ENCODE measurements at places on chromosomes 5 and 9.

GRCh38 chr9:135926402-135927194 lies 19.3 kb upstream of the CAMSAP1 start:
- DNase-seq, result no peak

DNA sequence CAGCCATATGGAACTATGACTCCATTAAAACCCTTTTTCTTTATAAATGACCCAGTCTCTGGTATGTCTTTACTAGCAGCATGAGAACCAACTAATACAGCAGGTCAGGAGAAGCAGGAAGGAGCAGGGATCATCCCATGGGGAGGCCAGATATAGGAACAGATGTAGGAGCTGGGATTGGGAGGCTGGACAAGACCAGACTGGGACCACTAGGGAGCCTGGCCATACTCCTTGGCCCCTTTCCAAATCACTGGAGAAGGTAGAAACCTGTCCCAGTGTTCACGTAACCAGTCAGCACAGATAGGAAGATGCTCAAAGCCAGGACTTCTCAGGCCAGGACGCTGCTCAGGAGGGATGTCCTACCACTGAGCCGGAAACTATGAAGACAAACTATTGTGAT lies 95.5 kb downstream of the LMX1B start:
- no peak for DNase-seq

- no peak for DNase-seq
These were observed 301.8 kb downstream of the TLE1 start for GRCh38 chr9:81387360-81388106.

GRCh38 chr9:129383561-129384490 lies 205.8 kb upstream of the IER5L start:
- peak; percentile 33 for DNase-seq

GRCh38 chr5:151006704-151007334 lies 13.6 kb upstream of the GPX3 start:
- DNase-seq, result no peak

DNA sequence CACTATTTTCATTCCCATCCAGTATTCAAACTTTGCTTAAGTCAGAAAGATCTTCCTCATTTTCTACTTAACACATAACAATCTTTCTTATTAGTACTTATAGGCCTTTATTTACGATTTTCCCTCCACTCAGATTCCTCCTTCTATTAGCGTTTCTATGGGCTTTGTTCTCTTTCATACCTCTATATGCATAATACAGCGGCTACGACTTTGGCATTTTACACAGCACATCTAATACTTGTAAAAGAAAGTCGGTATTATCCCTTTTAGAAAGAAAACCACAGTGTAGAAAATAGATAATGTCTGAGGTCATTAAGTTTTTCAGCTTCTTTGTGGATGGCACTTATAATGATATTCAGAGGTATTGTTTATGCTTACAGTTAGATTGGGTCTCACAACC lies 8.4 kb downstream of the RBM18 start:
- DNase-seq, result no peak

- DNase-seq, result no peak
These were observed at the start of gene VAV2 for GRCh38 chr9:133991964-133992779. Gene VAV2, minus strand, starts transcription at chr9:133992324. Its CDS starts 46 bp downstream, at chr9:133992278.

DNA sequence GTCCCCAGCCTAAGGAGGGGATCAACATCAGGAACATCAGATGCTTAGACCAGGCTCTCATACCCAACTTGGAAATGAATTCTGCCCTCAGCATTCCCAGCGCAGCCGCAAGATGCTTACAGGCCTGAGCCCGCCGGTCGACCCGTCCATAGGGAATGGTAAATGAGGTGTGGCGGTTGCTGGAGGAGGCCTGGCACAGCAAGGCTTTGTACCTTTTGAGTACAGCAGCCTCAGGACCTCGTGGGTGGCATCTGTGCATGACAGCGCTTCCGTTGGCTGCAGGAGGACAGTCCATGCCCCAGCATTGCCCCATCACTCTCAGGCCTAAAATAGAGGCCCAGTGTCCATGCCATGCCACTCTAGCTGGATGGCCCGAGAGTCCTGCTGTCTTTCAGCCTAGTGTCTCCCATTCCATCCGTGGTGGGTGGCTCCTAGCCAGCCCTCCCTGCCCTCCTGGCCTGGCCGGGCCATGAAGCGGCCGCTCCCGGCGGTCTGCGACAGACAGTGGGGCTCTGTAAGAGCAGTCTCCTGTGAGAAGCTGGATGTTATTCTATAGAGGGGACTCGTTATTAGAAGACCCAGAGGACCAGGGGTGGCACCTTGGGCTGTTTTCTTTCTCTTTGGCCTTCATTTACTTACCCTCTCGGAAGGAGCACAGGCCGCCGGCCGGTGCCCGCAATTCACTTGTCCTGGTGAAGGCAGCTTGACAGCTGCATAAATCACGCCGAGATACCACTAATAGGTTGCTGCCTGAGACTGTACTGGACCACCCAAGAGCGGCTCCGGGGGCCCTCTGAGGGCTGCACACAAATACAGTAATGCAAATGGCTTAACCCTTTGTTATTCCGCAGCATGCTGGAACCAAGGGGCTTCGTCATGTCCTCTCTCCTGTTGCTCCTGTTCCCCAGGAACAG lies 223.5 kb upstream of the TUT7 start:
- DNase-seq, result no peak

- DNase-seq, result no peak
These were observed 71.4 kb downstream of the RALGPS1 start for GRCh38 chr9:126985870-126986498.

- no peak for DNase-seq
These were observed 152.5 kb downstream of the APBA1 start for GRCh38 chr9:69519470-69520240.

GRCh38 chr5:82246960-82247574 lies 31.1 kb downstream of the RPS23 start:
- DNase-seq, result no peak

DNA sequence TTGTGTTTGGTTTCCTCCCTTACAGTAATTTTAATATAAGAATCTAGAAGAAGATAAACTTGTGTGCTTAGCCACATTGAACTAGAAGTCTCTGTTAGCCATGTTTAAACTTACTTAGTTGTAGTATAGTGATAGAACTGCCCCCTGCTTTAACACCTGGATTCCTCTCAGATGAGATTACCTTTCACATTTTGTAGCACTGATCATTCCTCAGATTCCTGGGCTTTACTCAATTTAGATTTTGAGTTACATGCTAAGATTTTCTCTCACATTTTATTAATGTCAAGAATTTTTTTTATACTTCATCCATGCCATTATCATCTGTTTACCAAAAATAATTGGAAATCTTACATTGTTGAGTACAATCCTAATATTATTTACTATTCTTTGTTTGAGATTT lies 70.5 kb downstream of the GPBP1 start:
- DNase-seq, result no peak

GRCh38 chr5:60277941-60278340 lies 384.4 kb upstream of the PDE4D start:
- no peak for DNase-seq

DNA sequence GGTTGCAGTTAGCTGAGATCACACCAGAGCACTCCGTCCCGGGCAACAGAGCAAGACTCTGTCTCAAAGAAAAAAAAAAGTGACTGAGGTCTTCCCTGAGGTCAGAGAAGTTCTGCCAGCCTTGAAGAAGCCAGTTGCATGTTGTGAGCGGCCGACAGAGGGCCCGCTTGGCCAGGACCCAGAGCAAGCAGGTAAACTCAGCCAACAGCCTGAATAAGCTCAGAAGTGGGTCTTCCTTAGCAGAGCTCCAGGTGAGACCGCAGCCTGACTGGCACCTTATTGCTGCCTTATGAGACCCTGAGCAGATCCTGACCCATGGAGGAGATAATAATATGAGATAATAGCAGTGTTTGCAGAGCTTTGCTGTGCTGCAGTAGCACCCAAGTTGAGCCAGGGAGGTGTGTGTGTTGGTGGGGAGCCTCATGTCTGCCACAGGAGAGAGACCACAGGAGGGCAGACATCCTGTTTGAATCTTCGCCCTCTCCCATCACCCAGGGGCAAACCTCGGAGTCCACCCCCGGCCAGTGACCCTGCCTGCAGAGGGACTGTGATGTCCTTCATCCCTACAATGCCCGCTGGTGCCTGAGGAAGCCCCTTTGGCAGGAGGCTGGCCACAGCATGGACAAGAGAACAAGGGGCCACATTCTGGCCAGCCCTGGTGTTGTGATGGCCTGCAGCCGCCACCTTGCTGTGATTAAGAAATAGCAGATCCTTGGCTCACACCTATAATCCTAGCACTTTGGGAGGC lies 10.8 kb upstream of the BARX1 start:
- no peak for DNase-seq

- DNase-seq, result no peak
These were observed 158.2 kb downstream of the MACROH2A1 start for GRCh38 chr5:135240781-135241360.

- no peak for DNase-seq
These were observed 37.2 kb downstream of the THBS4 start for GRCh38 chr5:80072103-80073073.

GRCh38 chr5:38541174-38541725 lies 15.2 kb downstream of the LIFR start:
- DNase-seq, result no peak

DNA sequence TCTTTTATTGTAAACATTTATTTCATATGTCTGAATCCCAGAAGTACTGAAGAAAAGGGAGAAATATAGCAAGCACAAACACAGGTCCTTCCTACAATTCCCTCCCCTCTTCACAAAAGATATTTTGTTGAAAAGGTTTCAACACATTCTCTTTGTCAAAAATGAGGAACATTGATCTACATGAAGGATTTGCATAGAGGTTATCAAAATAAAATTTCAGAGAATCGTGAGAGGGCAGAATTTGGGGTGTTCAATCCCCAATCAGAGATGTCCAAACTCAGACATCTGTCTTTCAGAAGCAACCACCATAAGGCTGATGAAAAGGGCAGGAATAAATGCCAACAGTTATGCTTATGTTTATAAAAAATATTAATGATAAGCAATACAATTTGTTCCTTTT lies 69.2 kb downstream of the MARCHF3 start:
- DNase-seq, result no peak

- no peak for DNase-seq
These were observed 7.7 kb downstream of the AOPEP start for GRCh38 chr9:94734054-94734754.

DNA sequence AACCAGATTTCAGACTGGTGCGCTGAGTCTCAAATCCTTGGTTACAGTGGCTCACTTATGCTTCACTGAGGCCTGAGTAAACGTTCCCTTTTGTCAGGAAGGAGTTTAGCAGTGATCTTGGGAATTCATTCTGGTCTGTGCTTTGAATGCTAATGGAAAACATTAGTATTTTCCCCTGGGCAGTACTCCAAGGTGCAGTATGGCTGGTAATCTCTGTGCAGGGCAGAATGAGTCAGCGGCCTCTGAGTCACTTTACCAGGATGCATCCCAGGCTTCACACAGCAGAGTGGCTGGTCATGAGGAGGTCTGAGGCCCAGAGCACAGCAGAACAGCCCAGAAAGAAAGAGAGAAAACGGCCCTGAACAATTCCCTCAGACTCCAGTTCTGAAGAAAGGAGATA lies 54.0 kb downstream of the PCA3 start:
- DNase-seq, result peak; percentile 7

- no peak for DNase-seq
These were observed 182.6 kb downstream of the ASTN2 start for GRCh38 chr9:117232281-117232680.

DNA sequence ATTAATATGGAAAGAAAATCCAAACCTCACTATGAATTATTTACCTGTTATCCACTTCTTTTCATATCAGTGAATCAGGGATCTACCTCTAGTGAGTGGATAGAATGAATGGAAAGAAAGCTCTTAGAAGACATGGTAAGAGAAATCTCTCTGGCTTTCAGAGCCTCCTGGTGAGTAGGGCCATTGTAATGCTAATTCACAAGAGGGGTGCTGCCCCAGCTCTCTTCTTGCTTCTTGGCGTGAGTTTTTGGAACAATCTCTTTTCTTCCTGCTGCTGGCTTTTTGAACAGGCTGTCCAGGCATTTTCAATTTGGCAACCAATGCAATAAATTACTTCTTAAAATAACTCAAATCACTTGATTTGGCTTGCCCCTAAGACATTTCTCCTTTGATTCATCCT lies 49.9 kb upstream of the KCNN2 start:
- no peak for DNase-seq

- peak; percentile 29 for DNase-seq
These were observed 226.6 kb downstream of the SNX18 start for GRCh38 chr5:54743997-54744788.

GRCh38 chr5:6910950-6911349 lies 197.7 kb downstream of the TENT4A start:
- DNase-seq, result no peak

DNA sequence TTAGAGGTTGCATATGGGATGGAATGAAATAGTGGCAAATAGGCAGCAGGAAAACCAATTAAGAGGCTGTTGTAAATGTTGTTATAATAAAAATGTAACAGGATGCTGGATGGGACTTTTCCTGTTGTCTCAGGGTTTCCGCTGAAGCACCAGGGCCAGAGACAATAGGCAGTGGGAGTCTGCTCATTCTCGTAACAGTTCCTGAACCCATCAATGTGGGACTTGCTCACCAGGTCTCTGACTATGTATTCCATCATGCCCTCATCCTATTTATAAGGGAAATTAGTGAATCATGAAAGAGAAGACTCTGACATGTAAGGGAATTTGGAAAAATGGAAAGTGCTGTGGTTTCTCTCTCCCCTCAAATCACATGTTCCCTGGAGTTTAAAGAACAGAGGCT lies 23.5 kb upstream of the SSBP2 start:
- no peak for DNase-seq

GRCh38 chr9:131951155-131951554 lies 128.5 kb downstream of the MED27 start:
- no peak for DNase-seq

GRCh38 chr5:180166176-180166575 lies 42.8 kb downstream of the RASGEF1C start:
- DNase-seq, result no peak

DNA sequence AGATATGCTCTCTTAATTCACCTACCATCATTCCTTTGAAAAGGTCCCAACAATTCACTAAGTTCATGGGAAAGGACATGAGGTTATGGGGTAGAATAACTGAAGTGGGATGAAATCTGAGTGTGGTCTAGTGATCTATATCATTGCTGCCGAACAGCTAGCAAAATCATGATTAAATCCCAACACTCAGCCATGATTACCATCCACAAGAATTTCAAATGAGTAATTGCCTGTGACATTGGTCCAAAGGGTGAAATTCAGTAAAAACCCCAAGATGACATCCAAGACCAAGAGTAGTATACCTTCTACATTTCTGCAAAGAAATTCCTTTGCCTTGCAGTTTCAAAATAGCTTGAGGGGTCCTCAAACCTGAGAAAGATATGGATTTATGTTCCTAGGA lies 225.6 kb downstream of the SPOCK1 start:
- DNase-seq, result no peak

GRCh38 chr5:73630765-73631164 lies 4.8 kb downstream of the ARHGEF28 start:
- DNase-seq, result no peak

DNA sequence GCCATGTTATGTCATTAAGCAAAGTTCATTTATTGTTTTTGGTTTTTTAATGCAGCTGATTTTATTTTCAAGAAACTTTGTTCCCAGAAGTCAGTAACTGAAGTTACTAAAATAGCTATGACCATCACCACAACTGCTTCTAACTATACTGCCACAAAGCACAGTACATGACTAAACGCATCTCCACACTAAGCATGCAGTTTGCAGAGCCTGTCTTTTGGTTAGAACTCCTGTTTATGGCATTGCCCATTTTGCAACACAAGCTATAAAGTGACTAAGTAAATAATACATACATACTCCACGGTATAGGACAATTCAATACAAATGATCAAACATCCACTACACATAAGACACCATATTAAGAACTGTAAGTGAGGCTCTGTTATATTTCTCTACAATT lies 109.7 kb downstream of the MLLT3 start:
- DNase-seq, result no peak

Data from esophagus squamous epithelium (tissue), 5 donors.